ENCODE measurements at places on chromosomes 2 and 18.

GRCh38 chr2:6052649-6053048, 360.5 kb downstream of the SOX11 start:
- DNase-seq: no peak

GRCh38 chr2:226965376-226965775, 129.5 kb downstream of the RHBDD1 start:
- DNase-seq: no peak

DNA sequence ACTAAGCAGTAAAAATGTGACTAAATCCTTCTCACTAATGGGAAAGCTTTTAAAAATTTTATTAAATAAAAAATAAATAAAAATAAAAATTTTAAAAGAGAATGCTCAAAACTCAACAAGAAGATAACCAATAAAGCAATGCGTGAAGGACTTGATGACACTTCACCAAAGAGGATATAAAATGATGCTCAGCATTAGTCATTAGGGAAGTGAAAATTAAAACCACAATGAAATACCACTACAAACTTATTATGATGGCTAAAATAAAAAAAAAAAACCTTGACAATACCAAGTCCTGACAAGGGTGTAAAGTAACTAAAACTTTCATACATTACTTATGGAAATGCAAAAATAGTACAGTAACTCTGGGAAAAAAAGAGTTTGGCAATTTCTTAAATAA, 3.3 kb upstream of the WDR75 start:
- DNase-seq: no peak

DNA sequence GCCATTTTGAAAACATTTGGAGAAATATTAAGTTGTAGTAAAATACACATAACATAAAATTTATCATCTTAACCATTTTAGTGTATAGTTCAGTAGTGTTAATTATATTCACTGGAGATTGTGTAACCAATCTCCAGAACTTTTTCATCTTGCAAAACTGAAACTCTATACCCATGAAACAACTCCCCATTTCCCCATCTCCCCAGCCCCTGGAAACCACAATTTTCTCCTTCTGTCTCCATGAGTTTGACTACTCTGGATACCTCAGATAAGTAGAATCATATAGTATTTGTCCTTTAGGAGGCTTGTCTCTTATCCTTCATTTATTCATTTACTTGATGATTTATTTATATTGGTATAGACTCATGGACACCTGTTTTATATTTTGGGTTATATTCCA, 392.9 kb downstream of the SETBP1 start:
- DNase-seq: no peak

- DNase-seq: no peak
These were observed 179.7 kb downstream of the MREG start for GRCh38 chr2:215833531-215834162.

DNA sequence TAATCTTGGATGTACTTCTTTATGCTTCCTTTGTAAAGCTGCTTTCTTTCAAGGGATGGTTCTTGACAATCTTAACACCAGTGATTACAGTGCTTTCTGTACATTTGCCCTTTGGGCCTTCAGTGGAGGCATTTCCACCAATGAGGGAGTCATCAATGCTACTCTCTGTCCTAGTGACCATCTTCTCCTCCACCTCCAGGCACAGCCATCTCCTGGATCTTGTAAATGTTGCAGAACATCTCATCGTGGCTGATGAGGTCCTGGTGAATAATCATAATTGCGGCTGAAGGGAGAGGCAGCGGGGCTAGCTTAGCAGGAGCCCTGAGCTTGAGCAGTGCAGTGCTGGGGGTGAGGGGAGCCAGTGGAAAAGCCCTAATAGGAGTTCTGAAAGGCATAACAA, 32.5 kb downstream of the IDH1 start:
- DNase-seq: no peak

- DNase-seq: no peak
These were observed 18.7 kb downstream of the ITPRID2 start for GRCh38 chr2:181910028-181910831.

DNA sequence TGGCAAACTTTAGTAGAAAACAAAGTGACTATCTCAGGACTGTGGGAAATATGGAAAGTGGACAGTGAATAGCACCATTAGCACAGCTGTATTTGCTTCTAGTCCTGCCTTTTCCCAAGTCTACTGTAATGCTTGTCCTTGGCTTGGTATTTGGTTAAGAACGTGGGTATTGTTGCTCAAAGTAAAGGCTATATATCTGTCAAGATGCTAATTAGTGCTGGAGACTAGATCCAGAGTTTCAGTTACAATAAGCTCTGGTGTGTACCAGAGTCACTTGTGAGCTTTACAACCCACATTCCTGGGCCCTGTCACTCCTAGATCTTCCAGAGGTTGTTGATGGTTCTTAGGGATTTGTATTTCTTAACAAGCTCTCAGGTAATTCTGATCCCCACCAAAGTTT, 313.6 kb downstream of the SLC8A1 start:
- DNase-seq: no peak

- no peak for DNase-seq
These were observed 252.4 kb downstream of the LPIN1 start for GRCh38 chr2:11998626-11999378.

GRCh38 chr18:44773640-44774155, 93.0 kb downstream of the SETBP1 start:
- no peak for DNase-seq

- DNase-seq: no peak
These were observed 71.1 kb upstream of the HPCAL1 start for GRCh38 chr2:10231551-10232085.

DNA sequence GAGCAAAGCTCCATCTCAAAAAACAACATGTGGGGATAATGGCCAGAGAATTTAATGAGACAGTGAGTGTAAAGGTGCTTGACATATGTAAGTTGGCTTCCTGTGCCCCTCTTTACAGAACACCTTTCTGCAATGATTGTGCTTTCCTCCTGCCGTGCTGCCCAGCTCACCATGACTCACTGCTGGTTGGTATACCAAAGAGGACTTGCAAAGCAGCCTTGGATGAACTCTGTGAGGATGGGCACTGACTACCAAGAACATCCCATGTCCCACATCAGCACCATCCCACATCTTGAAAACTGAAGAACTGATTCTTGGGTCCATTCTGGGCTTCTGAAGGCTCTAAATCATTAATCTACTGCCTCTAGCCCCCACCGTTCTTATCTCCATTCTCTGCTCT, 52.2 kb downstream of the NGEF start:
- DNase-seq: no peak

GRCh38 chr2:233929352-233930022, 12.3 kb downstream of the TRPM8 start:
- no peak for DNase-seq

- DNase-seq: no peak
These were observed 29.8 kb upstream of the MYO3B start for GRCh38 chr2:170148161-170148560.

DNA sequence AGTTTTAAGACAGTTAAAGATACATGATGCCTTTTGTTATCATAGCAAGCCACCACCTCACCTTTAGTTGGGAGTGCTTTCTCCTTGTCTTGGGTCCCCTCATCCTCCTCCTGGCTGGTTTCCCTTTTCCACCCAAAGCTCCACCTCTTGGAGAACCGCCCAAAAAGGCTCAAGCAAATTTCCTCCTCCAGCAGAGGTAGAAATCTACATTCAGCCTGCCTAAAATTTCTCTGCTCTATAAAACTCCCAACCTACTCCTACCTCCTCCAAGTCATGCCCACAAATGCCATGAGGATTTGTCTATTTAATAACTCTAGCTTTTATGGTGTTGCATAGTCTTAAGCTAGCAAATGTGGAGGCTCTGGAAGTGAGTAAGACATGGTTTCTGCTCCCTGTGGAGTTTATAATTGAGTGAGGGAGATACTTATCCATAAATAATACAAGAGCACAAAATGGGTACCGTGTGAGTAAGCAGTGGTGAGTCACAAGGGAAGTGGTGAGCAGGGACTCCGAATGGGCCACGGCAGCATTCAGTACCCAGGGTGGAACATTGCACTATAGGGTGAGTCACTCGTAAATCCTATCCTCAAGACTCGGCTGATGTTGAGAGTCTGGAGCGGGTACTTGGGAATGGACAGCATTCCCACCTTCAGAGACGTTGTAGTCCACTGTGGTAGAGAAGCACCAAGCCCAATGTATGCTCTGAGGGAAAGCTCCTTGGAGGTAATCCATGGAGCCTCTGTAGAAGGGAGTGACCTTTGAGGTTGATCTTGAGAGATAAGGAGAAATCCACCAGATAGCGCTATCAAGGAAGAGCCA, 146.3 kb downstream of the RTN4 start:
- no peak for DNase-seq
